ENCODE measurements at places on chromosomes 6 and 20. TPM values are rescaled to one million over a fixed set of nuclear protein-coding genes. Genes with fewer than 3 reads are reported as not detected.
A peak's percentile ranks its signal among the peaks of the same experiment; 100 is the strongest.

Gene RIPPLY2
- not detected for total RNA-seq

Gene PPARD
- 9.8 TPM for total RNA-seq

Gene ARMH2
- total RNA-seq = not detected

Gene OR2B6
- total RNA-seq = 0.17 TPM

Gene SCP2D1
- total RNA-seq = not detected

Gene BTN1A1
- total RNA-seq = not detected

Gene SYNDIG1
- total RNA-seq = 0.17 TPM

Gene EYA2
- 1.7 TPM for total RNA-seq

Gene UST
- 19.5 TPM for total RNA-seq

Gene POLR3F
- 20.5 TPM for total RNA-seq

Gene OPN5
- not detected for total RNA-seq

Gene CLPSL1
- total RNA-seq = not detected

Gene SENP6
- total RNA-seq = 80.6 TPM

Gene GSS
- total RNA-seq = 39.0 TPM

DNA sequence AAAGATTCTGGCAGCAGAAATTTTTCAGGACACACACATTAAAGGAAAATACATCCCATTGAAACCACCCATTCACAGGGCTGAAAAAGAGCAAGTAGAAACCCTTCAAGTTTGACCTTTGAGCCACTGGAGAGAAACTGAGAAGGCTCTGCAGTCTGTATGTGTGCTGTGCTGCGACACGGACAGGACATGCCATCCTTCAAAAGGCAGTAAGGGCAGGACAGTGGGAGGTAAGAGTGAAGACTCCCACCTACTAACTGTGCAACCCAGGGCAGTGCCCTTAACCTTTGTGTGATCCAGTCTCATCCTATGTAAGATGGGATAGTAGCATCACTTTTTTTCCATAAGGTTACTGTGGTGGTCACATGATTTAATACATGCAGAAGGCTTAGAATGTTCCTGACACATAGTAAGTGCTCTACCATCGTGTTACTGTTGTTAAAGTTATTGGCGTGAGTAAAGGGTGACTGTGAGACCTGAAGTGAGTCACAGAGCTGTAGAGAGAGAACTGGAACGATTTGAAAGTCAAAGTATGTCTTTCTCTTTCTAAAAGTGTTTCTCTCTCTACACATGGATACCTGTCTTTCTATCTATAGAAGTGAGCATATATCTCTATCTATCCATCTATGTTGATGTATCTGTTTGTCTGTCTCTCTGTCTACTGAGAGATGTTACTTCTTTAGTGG lies 153.7 kb upstream of the OLIG3 start:
- no peak for DNase-seq

DNA sequence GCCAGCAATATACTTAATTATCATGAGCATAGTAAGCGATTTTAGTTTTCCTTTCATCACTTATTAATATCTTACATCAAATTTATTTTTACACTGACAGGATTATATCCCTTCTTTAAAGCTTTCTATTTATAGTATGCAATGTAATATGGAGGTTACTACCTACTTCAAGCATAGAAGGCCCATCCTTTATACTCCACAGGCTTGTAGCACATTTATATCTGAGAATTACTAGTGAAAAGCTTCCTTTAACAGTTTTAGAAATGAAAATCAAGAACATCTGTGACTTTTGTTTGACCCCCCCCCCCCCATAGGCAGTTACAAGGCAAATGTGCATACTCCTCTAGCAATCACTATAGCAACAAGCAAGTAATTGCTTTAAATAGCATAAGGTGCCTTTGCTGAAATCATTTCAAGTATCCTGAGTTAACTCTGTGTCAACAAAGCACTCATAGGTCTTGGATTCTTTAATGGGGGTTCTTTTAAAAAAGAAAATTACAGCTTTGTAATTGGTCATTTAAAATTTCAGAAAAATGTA lies 917.7 kb downstream of the PHF3 start:
- DNase-seq = no peak

GRCh38 chr6:28747631-28748157 lies 176.1 kb downstream of the TRIM27 start:
- DNase-seq = peak; percentile 49

GRCh38 chr20:48679599-48679998 lies 148.2 kb downstream of the PREX1 start:
- DNase-seq = no peak

DNA sequence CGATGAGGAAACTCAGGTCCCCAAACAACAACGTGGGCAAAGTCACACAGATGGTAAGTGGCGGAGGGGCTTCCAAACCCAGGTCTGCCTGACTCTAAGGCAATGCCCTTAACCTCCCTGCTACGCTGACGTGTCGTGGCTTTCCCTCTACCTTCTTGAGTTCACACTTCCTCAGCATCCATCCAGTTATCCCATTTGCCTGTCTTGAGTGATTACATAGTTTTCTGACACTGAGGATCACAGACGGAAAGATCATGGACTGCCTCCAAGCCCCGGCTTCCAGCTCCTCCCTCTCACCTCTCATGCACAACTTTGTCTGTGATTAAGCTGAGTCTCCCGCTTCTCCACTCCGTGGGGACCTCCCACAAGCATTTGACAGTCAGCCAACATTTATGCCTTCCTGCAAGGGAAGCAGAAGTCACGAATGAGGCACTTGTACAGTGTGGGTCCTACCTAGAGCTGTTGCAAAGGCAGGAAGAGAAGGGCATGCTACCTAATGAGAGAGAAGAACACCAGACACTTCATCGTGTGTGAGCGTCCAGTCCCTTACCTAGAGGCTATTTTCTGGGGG lies 33.8 kb downstream of the TBC1D7 start:
- DNase-seq = no peak

DNA sequence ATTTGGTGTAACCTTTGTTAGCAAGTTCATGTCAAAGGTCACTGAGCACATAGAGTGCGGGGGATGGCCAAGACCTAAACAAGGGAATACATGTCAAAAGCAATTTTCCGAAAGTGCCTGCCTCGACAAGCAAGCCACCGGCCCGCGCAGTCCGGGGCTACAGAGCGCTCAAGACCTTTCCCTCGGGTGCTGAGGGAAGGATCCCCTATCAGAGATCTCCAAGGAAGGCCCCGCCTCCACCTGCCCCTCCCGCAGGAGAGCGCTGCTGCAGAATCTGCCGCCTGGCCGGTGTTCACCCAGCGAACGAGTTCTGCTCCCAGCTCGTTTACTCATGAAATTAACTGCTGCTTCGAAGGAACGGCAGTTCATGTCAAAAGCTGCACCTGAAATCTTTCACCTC lies 252.7 kb downstream of the BMP7 start:
- DNase-seq = no peak

DNA sequence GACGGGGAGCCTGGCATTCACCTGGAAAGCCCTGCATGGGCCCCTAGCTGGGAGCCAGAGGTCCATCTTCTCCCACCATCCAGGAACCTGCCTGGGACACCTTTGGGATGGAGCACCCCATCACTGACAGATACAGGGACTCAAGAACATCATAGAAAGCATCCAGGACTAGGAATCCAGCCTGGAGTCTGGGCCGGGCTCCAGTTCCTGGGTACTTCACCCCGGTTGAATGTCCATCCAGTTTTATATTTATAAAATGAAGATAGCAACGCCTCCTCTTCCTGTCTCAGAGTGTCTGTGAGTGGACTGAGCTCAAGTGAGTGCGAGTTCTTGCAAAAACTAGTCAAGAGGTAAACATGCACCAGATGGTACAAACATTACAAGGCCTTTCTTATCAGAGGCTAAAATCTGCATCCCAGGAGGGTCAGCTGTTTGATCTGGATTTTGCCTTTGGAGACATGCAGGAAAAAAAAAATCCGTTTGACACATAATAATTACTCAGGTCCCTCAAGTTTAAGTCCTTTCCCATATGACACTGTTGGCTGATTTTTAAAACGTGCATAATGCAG lies 27.4 kb downstream of the ZC3H12D start:
- no peak for DNase-seq

- no peak for DNase-seq
These were observed 48.7 kb upstream of the DDR1 start for GRCh38 chr6:30835576-30835975.

GRCh38 chr6:154307696-154308425 lies 48.7 kb downstream of the IPCEF1 start:
- no peak for DNase-seq

DNA sequence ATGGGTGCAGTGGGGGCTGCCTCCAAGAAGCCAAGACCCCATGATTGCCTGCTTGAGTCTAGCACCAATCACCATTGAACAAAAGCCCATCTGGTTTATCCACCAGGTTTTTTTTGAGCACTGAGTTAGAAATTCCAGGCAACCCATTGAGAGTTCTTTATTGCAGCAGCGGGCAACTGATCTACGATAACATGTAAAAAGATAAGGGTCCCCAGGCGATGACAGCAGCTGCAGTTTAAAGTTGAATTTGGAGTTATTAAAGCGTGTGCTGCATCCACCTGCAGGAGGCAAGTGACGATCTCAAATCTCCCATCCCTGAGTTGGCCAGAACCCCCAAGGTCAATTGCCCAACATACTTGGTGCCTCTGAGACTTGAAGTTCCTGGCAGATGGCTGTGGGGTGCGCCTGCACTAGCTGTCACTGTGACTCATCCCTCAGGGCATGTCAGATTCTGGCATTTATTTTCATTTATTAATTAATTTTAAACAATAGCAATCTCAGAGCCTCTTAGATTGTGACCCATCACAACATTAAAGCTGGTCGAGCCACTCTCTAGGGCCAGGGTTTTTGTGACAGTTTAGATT lies 290.4 kb upstream of the SULF2 start:
- no peak for DNase-seq

DNA sequence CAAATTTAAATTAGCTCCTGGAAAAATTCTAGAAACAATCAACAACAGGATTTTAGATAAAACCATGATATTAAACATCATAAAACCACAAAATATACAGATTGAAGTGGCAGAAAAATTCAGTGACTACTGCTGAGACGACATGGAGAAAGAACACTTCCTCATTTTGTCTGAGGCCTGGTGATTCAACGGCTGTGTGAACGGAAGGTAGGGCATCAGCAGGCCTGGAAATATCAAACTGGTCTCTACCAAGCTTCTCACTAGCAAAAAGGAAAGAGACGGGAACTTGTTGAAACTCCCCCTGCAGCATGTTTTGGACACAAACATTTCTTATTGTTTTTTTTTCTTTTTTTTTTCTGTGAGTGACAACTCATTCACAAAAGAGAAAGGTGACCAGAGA lies 58.0 kb upstream of the AHI1 start:
- DNase-seq = no peak

- DNase-seq = no peak
These were observed 29.0 kb downstream of the FAM50B start for GRCh38 chr6:3878048-3878666.

DNA sequence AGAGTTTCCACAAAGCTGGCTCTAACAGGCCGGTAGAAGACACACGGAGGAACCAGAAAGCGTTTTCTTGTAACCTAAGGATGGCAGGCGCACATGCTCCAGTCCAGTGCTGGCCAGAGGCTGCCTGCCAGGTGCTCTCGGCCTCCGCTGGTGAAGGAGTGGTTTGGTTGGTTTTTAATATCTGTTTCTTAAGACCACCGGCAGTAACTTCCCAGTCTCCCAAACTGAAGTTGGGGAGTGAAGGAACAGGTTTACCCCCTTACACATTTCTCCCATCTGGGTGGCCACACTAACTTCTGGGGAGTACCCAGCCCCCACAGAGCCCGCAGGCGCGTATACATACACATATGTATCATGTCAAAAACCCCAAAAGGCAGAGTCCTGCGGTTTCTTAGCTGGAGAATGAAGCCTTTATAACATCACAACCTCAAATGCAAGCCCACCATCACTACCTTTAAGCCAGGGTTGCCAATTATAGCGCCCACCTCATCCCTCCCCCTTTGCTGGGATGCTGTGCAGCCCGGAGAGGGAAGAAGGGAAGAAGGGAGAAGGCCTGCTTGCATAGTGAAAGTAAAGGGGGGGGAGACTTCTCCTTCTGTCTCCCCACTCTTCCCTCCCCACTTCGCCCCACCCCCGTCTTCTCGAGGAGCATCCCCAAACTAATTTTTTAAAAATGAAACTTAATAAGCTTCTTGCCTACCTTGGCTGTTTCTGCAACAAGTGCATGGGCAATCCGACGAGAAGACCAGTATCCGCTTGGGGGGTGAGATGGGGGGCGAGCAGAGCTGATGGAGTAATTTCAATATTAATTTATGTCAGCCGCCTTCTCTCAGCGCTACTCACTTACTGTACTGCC lies 1.0 kb downstream of the TRERF1 start:
- peak; percentile 45 for DNase-seq

GRCh38 chr6:133973109-133973971 lies 20.3 kb downstream of the TBPL1 start:
- peak; percentile 76 for DNase-seq

DNA sequence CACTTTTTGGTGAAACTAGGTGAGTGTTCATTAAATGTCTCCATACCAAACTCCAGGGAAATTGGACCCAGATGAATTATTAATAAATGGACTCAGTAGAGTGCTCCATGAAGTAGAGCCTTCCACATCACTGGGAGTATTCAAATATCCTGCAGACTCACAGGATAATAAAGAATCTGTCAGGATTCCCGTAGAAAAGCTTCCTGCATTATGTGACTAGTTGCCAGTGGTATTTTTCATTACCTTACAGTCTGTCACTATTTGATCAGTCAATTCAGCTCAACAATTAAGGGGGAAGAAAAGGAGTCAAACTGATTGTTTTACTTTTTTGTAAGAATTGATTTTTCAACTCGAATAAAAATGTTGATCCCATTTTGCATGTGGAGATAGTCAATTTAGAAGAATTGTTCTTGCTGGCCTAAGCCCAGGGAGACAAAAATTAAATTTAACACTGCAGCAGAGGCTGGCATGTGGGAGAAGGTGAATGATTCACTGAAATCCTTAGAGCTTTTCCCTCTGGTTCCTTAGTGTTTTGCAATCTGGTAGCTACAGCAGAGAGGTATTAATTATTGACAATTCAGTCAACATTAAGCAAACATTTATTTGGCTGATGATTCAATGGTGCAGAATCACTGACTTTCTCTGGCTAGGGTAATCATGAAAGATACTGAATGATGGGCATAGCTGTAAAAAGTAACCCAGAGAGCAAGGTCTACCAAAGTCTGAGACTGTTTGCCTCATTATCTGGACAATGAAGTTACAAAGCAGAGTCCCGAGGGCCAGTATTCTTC lies 442.4 kb downstream of the CD83 start:
- DNase-seq = no peak

DNA sequence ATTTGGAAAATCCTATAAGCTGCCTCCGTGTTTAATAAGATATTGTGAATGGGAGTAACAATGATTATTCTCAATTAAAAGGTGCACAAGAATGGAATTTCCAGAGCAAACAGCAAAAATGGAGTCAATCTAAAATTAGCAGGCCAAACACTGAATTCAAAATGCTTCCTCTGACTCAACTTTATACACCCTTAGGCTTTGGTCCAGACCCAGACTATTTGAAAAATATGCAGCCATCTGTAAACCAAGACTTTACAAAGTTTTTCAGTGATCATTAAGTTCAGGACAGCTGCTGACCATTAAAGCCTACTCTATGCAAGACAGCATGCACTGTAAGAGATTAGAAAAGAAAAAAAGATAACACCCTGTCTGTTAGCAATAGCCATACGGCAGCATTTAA lies 39.4 kb upstream of the CCN6 start:
- peak; percentile 90 for DNase-seq

DNA sequence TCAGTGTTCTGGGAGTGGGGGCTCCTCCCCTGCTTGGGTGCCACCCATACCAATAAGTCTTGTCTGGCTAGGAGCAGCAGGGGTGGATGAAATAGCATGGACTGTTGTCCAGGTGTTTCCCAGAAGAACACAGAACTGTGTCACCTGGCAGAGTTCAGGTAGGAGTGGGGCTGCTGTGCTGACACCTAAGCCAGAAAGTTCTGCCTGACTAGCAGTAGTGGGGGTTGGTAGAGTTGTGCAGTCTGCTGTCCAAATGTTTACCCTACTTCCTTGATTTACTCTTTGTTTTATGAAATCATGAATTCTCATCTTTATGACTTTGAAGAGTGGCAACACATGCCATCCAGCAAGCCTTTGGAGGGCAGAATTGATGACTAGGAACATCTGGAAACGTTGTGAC lies 27.3 kb upstream of the SLC35B3 start:
- no peak for DNase-seq

Data from fibroblast of lung (primary cell).